ENCODE measurements at places on chromosomes 4 and X. TPM values are rescaled to one million over a fixed set of nuclear protein-coding genes. Genes with fewer than 3 reads are reported as not detected.

The CPE gene
- 87.7 TPM for total RNA-seq

The EIF4E gene
- total RNA-seq = 63.2 TPM

The ERVMER34-1 gene
- total RNA-seq = 1.8 TPM

The SLC26A1 gene
- 2.9 TPM for total RNA-seq

The MAGEB2 gene
- total RNA-seq = 0.16 TPM

The RBPJ gene
- 77.6 TPM for total RNA-seq

Measured in kidney (tissue), 22 donors.